ENCODE measurements at places on chromosomes 7 and 10.

DNA sequence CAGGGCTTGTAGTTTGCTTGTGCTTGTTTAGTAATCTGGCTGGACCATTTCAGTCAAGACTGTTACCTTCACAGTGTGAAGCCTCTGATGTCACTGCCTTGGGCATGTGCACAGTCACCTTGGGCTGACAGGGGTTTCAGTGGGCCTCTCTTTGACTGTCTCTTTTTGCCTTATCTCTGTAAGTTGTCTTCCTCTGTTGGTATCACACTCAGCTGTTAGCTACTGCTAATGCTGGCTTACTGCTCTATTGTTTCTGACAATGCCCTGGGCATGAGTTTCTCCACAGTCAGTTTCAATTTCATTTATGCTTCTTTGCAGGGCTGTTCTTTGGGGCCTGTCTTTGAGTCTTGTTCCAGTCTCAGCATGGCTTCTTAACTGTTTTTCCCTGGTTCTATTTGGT is 201.9 kb upstream of the SHH start:
- no peaks in the 10 kb centered on the region for H3K36me3 ChIP-seq
- H3K4me1 ChIP-seq, result no peaks in the 10 kb centered on the region
- no peak overlapping the region for H3K27ac ChIP-seq

DNA sequence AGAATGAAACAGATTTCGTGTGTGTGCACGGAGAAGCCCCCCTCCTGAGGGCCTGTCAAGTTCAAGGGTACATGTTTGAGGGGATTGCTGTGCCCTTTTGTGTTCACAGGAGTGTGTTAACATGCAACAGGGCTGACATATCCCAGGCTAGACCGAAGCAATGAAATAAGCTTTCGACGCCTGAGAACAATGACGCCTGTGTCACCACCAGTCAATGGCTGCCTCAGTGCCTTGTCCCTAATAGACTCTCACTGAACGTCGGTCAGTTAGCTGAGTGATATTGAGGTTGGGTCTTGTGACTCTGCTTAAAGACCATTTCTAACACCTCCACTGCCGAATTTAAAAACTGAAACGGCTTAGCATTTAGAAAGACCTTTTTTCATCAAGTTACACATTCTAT is 175.2 kb upstream of the TCF7L2 start:
- DNase-seq, result no peak
- H3K36me3 ChIP-seq, result no peaks in the 10 kb centered on the region
- no peaks in the 10 kb centered on the region for H3K27me3 ChIP-seq
- H3K4me3 ChIP-seq, result no peak overlapping the region

DNA sequence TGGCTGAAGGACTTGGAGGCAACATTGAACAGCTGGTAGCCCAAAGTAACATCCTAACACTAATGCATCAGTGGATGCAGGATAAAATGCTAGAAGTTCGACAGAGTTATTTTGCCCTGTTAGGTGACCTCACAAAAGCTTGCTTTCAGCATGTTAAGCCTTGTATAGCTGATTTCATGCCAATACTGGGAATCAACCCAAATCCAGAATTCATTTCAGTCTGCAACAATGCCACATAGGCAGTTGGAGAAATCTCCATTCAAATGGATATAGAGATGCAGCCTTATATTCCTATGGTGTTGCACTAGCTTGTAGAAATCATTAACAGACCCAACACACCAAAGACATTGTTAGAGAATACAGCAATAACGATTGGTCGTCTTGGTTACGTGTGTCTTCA is 62.9 kb downstream of the CCSER2 start:
- peaks cover 5% of the 10 kb centered on the region for H3K36me3 ChIP-seq
- no peaks in the 10 kb centered on the region for H3K4me1 ChIP-seq
- DNase-seq, result no peak
- H3K27me3 ChIP-seq, result no peaks in the 10 kb centered on the region
- H3K4me3 ChIP-seq, result no peak overlapping the region

GRCh38 chr7:42236266-42236975 is 588 bp downstream of the GLI3 start:
- DNase-seq, result no peak
- H3K4me3 ChIP-seq, result peak overlapping the region; percentile 25
- H3K4me1 ChIP-seq, result peaks cover 13% of the 10 kb centered on the region
- H3K27ac ChIP-seq, result no peak overlapping the region
- H3K27me3 ChIP-seq, result peaks cover 20% of the 10 kb centered on the region
- H3K36me3 ChIP-seq, result no peaks in the 10 kb centered on the region

GRCh38 chr10:71520042-71520441 is 123.3 kb downstream of the CDH23 start:
- no peak for DNase-seq
- H3K27ac ChIP-seq, result no peak overlapping the region

DNA sequence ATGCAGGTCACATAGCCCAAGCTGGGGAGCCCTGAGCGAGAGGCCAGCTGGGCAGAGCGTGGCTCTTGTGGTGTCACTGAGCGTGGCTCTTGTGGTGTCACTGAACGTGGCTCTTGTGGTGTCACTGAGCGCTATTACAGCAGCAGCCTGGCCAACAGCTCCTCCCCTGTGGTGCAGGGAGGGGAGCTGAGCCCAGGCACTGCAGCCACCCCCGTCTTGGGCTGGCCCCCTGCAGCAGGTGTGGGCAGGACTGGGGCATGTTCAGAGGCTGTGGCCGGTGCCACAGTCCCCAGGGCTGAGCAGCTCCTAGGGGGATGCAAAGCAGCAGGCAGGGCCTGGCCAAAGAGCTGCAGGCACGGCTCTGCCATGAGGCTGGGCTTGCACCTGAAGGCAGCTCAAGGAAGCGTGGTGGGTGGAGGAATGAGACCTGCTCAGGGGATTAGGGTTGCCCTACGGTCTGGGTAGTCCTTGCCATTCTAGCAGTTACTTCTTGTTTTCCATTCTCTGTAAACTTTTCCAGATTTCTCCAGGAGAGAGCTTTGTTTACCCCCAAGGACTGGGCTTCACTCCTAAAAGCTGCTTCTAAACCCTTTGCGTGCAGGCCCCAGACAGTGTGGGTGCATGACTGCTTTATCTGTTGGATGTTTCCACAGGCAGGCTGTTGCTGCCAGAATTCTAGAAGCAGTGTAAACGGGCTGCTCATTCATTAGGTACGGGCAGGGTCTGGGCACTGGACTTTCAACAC is 29.2 kb downstream of the ZNF783 start:
- peaks cover 10% of the 10 kb centered on the region for H3K4me1 ChIP-seq
- DNase-seq, result no peak
- H3K27me3 ChIP-seq, result no peaks in the 10 kb centered on the region
- H3K27ac ChIP-seq, result no peak overlapping the region

DNA sequence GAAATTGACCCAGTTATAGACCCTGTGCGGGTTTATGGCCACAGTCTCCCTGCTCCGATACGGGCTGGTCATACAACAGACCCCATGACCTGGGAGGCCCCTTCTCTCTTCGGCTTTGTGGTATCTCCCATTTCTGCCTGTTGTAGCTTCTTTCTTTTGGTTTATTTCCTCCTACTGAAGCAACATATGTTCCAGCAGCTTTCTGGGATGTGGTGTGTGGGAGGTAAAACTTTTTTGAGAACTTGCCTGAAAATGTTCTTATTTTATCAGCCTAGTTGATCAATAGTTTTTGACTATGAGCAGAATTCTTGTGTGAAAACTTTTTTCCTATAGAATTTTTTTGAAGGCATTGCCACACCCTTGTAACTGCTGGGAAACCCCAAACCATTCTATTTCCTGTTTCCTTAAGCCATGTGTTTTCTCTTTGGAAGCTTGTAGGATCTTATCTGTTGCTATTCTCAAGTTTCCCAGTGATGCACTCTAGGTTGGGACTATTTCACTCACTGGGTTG is 80.0 kb downstream of the DAGLB start:
- H3K27me3 ChIP-seq, result no peaks in the 10 kb centered on the region
- H3K36me3 ChIP-seq, result no peaks in the 10 kb centered on the region
- no peaks in the 10 kb centered on the region for H3K4me1 ChIP-seq
- H3K4me3 ChIP-seq, result no peak overlapping the region
- DNase-seq, result no peak

DNA sequence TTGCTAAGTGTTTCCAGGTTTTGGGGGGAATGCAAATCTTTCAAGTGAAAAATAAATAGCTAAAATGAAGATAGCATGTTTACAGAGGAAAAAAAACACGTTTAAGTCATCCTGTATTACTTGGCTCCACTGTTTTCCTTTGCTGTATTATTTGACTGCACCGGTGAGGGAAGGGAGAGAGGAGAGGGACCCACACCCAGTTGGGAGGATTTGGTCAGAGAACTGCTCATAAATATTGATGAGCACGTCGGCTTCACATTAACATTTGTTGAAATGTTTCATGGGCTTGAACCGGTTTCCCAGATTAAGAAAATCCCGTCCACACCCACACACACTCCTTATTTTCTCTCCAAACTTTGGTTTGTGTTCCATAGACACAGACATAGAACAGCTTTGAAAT is 493.8 kb upstream of the MGMT start:
- no peaks in the 10 kb centered on the region for H3K27me3 ChIP-seq
- no peak overlapping the region for H3K4me3 ChIP-seq
- no peak for DNase-seq
- no peak overlapping the region for H3K27ac ChIP-seq
- no peaks in the 10 kb centered on the region for H3K36me3 ChIP-seq
- H3K4me1 ChIP-seq, result no peaks in the 10 kb centered on the region

- DNase-seq, result no peak
- no peaks in the 10 kb centered on the region for H3K36me3 ChIP-seq
- no peaks in the 10 kb centered on the region for H3K4me1 ChIP-seq
Measured at GRCh38 chr7:134029743-134030142, 97.4 kb upstream of the LRGUK start.

GRCh38 chr7:34567906-34568305 is 90.1 kb upstream of the NPSR1 start:
- H3K4me3 ChIP-seq, result no peak overlapping the region
- no peaks in the 10 kb centered on the region for H3K36me3 ChIP-seq

- H3K4me1 ChIP-seq, result peaks cover 6% of the 10 kb centered on the region
- H3K27ac ChIP-seq, result no peak overlapping the region
- H3K36me3 ChIP-seq, result no peaks in the 10 kb centered on the region
- no peaks in the 10 kb centered on the region for H3K27me3 ChIP-seq
- no peak for DNase-seq
- H3K4me3 ChIP-seq, result no peak overlapping the region
Measured at GRCh38 chr7:38428041-38428440, 154.6 kb upstream of the TARP start.

DNA sequence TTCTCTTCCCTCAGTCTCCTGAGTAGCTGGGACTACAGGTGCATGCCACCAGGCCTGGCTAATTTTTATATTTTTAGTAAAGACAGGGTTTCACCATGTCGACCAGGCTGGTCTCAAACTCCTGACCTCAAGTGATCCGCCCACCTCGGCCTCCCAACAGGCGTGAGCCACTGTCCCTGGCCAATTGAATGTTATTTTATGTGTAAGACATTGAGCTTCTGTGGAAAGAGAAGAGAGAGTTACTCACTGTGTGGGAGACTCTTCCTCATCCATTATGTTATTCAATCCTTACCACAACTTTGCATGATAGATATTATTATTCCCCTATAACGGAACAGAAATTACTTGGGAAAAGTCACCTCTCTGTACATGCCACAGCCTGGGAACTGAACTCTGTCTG is 32.6 kb upstream of the MXI1 start:
- no peak overlapping the region for H3K4me3 ChIP-seq
- H3K4me1 ChIP-seq, result peaks cover 3% of the 10 kb centered on the region
- DNase-seq, result no peak

GRCh38 chr7:155653803-155654202 is 9.3 kb downstream of the RBM33 start:
- H3K27me3 ChIP-seq, result no peaks in the 10 kb centered on the region
- DNase-seq, result no peak
- no peak overlapping the region for H3K27ac ChIP-seq
- no peak overlapping the region for H3K4me3 ChIP-seq
- peaks cover 12% of the 10 kb centered on the region for H3K4me1 ChIP-seq

DNA sequence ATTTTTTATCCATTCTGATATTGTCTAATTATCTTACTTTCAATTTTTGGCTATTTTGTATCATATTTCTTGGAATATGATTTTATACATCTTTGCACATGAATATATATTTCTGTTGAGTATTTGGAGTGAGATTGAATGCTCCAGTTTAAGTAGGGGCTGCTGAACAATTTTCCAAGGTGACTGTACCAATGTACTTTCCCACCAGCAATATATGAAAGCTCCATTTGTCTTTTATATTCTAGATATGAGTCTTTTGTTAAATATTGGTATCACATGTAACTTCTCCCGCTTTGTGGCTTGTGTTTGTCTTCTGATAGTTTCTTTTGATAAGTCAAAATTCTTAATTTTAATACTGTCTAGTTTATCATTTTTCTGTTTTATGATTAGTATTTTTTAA is 144.6 kb upstream of the MDFIC start:
- no peak overlapping the region for H3K4me3 ChIP-seq
- H3K27me3 ChIP-seq, result no peaks in the 10 kb centered on the region
- H3K4me1 ChIP-seq, result no peaks in the 10 kb centered on the region
- DNase-seq, result no peak

- H3K4me3 ChIP-seq, result no peak overlapping the region
- H3K27me3 ChIP-seq, result no peaks in the 10 kb centered on the region
- no peaks in the 10 kb centered on the region for H3K36me3 ChIP-seq
- no peak overlapping the region for H3K27ac ChIP-seq
- H3K4me1 ChIP-seq, result no peaks in the 10 kb centered on the region
Measured at GRCh38 chr10:124026589-124026939, 66.8 kb downstream of the CHST15 start.

GRCh38 chr10:89204621-89205185 is 2.4 kb downstream of the CH25H start:
- no peak for DNase-seq
- H3K27ac ChIP-seq, result no peak overlapping the region
- no peak overlapping the region for H3K4me3 ChIP-seq
- H3K4me1 ChIP-seq, result peaks cover 16% of the 10 kb centered on the region

- no peak overlapping the region for H3K27ac ChIP-seq
Measured at GRCh38 chr7:85736085-85736484, 549.2 kb upstream of the SEMA3D start.

- no peak overlapping the region for H3K4me3 ChIP-seq
- no peaks in the 10 kb centered on the region for H3K4me1 ChIP-seq
- no peak for DNase-seq
- H3K27ac ChIP-seq, result no peak overlapping the region
Measured at GRCh38 chr10:63409465-63410027, 56.2 kb downstream of the JMJD1C start.

GRCh38 chr7:55573234-55573900 is 1.1 kb upstream of the VOPP1 start:
- no peaks in the 10 kb centered on the region for H3K27me3 ChIP-seq
- peak overlapping the region; percentile 69 for H3K4me3 ChIP-seq
- peak overlapping the region; percentile 75 for H3K27ac ChIP-seq
- peaks cover 43% of the 10 kb centered on the region for H3K4me1 ChIP-seq

DNA sequence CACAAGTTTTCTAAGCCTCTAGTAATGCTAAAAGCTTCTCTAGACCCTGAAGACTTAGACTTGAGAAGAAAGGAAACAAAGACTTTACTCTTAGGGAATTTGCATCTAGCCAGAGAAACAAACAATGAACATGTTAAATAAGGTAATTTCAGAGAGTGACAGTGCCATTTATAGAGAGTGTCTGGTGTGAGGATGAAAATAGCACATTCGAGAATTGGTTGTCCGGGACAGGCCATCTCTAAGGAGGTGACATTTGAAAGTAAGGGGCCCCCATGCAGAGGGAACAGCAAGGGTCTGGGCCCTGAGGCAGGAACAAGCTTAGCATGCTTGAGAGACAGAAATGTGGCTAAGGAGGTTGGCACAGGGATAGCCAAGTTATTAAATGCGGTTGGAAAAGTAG is 48.1 kb downstream of the ADAM22 start:
- H3K27ac ChIP-seq, result no peak overlapping the region
- H3K27me3 ChIP-seq, result no peaks in the 10 kb centered on the region
- DNase-seq, result no peak
- H3K4me1 ChIP-seq, result no peaks in the 10 kb centered on the region
- no peaks in the 10 kb centered on the region for H3K36me3 ChIP-seq

GRCh38 chr10:43120929-43121314 is 17.3 kb upstream of the CSGALNACT2 start:
- no peaks in the 10 kb centered on the region for H3K27me3 ChIP-seq
- peaks cover 12% of the 10 kb centered on the region for H3K4me1 ChIP-seq
- no peak overlapping the region for H3K4me3 ChIP-seq
- no peak overlapping the region for H3K27ac ChIP-seq
- H3K36me3 ChIP-seq, result no peaks in the 10 kb centered on the region
- no peak for DNase-seq

All from effector memory CD4-positive, alpha-beta T cell (primary cell).